ENCODE measurements at places on chromosomes 16 and 17.

- DNase-seq, result no peak
These were observed 10.9 kb upstream of the TMEM170A start for GRCh38 chr16:75475420-75475847.

DNA sequence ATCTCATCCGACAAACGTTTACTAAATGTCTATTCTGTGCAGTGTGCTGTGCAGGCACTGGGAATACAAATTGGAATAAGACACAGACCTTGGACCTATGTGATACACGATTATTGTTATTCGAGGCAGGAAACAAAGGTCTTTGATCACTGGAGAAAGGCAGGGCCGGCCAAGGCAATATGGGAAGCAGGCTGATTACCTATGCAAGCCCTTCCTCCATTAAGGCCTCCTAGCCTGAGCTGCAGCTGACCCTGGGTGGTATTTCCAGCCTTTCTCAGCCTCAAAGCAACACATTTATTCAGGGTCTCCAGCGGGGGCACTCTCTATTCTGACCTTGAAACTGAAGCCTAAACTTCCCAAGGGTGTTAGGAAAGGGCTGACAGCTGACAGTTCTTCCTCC is 13.4 kb downstream of the ST6GALNAC1 start:
- DNase-seq, result no peak

GRCh38 chr16:89646906-89647305 is 10.6 kb downstream of the CHMP1A start:
- no peak for DNase-seq

DNA sequence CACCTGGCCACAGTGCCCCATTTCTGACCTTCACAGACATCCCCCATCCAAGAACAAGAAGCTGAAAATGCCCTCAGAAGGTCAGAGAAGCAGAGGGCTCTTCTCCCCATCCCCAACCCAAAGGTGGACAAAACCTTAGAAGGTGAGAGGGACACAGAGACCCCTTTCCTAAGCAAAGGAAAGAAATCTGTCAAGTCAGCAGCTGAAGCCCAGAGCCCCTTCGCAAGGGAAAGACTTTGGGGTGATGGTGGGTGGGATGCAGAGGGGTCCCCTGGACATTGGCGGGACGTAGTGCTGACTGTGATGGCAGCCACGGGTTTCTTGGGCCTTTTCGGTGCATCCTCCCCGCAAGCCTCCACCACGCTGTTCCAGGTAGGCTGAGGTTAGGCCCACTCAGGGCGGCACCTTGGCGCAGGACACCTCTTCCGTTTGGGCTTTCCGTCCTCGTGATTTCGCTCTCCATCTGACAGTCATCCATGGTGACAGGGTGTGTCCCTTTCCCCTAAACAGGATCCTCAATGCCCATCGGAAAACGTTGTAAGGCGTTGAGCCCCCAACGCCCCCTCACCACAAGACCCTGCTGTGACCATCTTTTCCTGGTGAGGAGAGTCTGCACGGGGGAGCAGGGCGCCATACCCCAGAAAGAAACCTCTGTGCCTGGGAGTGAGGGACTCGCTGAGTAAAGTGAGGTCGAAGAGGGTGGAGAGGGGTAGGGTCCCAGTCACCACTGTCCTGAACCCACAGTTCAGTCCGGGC is 10.7 kb upstream of the GSDMA start:
- DNase-seq, result no peak

- peak; percentile 21 for DNase-seq
These were observed 14.7 kb downstream of the AIPL1 start for GRCh38 chr17:6420173-6420641.

- DNase-seq, result no peak
These were observed 21.4 kb downstream of the TTLL6 start for GRCh38 chr17:48795444-48796162.

- peak; percentile 77 for DNase-seq
These were observed 63.3 kb downstream of the KSR1 start for GRCh38 chr17:27519550-27519949.
